ENCODE measurements at places on chromosomes 2 and 18.
A peak's percentile ranks its signal among the peaks of the same experiment; 100 is the strongest.

DNA sequence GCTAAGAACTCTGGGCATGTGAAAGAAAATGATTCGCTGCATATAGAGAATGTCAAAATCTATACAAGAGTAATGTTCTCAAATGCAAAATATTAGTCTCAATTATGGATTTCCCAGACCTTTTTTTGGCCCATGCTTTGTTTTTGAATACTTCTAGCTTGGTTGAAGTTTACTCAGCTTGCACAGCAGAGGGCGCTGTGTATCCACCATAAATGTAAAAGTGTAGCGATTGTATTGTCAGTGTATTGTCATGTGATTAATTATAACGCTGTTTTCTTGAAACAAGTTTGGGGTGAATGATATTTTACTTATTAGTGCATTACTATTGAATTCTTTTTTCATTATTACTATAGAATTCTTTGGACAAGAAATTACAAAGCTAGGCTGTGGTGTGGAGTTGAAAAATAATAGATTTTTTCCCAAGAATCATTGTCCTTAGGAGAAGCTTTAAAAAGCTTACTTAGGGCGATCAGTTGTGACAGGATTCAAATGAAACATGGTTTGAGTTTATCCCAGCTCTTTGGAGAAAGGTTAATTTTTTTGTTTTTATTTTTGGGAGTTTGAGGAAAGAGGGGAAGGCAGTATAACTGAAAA, 98.3 kb downstream of the PIK3C3 start:
- DNase-seq: peak; percentile 45

- peak; percentile 85 for DNase-seq
These were observed 25.1 kb downstream of the COLEC12 start for GRCh38 chr18:475202-476031.

- DNase-seq: no peak
These were observed 1.1 kb upstream of the ZSCAN30 start for GRCh38 chr18:35291166-35291565.

- no peak for DNase-seq
These were observed 10.4 kb downstream of the CERKL start for GRCh38 chr2:181646415-181646987.

DNA sequence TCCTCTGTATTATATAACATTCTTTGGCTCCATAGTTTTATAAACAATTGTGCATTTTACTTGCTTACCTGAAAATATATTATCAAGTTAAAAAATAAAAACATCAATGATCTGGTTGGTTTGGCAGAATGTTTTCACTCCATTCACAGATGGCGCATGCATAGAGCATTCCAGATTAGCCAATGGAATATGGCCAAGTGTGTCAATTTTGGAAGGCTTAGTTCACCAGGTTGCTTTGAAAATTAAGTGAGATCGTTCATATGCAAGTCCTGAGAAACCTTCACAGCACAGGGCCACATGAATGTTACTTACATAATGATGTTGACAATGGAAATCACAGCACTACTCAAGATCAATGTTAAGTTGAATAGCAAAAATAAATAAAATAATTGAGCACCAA, 335.7 kb downstream of the GRB14 start:
- no peak for DNase-seq
